Retinal pigment epithelial cell (primary cell): ENCODE measurements at places on chromosomes 3 and 15.

GRCh38 chr3:138460536-138461205, 26.3 kb downstream of the ESYT3 start:
- DNase-seq, result no peak

- DNase-seq, result no peak
These were observed 39.9 kb downstream of the OIP5 start for GRCh38 chr15:41292521-41292920.

GRCh38 chr3:8491271-8492144, 10.1 kb upstream of the LMCD1 start:
- DNase-seq, result no peak

DNA sequence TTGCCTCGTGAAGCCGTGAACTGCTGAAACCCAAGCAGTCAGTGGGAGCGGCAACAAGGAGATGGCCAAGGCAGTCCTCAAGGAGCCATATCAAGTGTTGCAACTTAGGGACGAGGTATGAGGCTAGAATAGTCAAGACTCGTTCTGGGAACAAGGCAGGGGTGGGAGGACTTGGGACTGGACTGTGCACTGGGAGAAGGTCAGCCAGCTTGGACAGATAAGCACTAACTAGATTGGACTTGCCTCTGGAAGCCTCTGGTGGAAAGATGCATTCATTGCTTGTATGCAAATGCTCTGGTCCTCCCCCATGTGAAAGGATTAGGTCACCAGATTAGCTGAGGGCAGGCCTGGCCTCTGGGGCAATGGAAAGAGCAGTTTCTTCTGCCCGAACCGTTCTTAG, 123.3 kb upstream of the CTNNB1 start:
- no peak for DNase-seq

GRCh38 chr3:62454916-62455315, 81.6 kb upstream of the FEZF2 start:
- DNase-seq, result no peak

DNA sequence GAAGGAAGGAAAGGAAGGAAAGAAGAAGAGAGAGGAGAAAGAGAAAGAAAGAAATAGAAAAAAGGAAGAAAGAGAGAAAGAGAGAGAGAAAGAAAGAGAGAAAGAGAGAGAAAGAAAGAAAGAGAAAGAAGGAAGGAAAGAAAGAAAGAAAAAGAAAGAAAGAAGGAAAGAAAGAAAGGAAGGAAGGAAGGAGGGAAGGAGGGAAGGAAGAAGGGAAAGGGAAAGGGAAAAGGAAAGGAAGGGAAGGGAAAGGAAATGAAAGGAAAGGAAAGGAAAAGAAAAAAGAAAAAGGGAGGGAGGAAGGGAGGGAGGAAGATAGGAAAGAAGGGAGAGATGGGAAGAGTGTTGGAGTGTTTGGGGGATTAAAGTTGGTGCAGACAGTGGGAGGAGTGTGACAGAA, 450.1 kb downstream of the GBE1 start:
- DNase-seq, result no peak

DNA sequence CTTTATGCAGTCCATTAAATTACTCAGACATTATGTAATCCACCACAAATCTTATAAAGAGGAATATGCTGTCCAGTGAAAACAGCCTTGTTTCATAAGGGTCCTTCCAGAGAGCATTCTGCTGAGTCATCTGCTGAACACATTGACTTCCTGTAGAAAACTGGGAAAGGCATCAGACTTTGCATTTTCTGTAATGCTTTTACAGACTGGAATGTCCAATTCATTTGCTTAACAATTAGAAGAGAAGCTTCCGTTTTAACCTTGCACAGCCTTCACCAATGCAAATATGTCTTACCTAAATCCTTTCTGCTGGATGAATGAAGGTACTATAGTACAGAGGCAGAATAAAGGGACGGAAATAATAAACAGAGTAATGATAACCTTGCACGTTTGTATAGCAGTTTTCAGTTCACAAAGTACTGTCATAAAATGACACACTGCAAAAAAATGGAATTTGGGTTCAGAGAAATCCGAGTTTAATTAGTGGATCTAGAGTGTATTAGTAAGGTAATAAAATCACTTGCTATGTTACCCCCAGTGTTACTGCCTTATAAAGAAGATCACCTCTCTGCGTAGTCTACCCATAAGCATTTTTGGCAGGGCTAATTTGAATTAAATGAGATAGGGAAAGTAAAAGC, 301.5 kb downstream of the PYDC2 start:
- DNase-seq, result peak; percentile 86

- no peak for DNase-seq
These were observed 39.9 kb downstream of the TGFBR2 start for GRCh38 chr3:30646181-30646876.

DNA sequence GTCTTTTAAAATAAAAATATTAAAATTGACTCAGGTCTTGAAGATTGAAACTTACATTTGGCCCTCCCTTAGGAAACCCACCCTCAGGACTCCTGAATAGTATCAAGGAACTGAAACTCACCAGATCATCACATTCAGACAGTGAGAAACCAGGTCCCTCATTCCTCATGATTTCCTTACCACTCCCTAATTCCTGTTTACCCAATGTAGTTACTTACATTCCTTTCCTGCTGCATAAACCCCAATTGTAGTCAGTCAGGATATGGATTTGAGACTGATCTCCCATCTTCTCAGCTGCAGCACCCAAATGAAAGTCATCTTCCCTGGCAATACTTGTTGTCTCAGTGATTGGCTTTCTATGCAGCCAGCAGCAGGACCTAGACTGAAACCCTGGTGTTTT, 8.6 kb downstream of the ATP13A4 start:
- DNase-seq, result no peak

DNA sequence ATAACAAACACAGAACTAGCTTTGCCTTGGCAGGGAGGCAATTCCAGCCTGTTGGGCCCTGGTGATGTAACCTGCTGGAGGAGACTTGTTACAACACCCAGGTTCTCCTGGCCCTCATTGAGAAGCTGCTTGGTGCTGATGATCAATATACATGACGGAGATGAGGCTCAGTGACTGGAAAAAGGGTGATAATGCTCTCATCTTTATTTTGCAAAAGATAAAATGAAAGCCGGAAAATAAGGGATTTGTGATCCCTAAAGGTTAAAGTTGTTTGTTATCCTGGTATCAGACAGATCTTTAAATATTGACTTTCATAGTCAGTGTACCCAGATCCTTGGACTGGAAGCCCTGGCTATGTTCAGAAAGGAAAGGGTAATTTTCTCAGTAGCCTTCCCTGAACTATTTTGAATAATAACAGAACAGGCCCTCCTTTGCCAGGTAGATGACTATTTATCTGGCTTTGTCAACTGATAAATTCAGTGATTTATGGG, 118.9 kb upstream of the MEIS2 start:
- no peak for DNase-seq

- no peak for DNase-seq
These were observed 22.4 kb downstream of the ARID3B start for GRCh38 chr15:74563442-74563841.

- no peak for DNase-seq
These were observed 9.6 kb downstream of the DNAJB8 start for GRCh38 chr3:128456776-128457715.

- DNase-seq, result no peak
These were observed 39.8 kb downstream of the BLM start for GRCh38 chr15:90756916-90757315.

DNA sequence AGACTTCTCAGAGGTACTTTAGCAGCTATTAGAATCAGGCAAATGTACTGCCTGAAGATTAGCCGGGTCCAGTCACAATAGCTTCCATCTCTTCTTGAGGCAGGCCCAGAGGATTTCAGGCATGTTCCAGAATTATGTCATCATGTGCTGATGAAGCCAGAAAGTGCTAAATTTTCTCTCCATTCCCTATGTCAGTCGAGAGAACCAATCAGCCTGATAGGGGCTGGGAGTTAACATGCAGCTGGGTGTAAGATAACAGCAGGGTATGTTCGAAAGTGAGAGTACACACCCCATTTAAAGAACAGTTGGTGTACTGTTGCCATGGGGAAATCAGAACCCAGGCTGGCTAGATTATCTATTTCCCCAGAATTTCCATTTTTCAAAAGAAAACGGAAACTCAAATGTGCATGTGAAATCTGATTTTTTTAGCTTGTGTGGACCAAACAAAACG, 48.7 kb downstream of the MYH15 start:
- no peak for DNase-seq

DNA sequence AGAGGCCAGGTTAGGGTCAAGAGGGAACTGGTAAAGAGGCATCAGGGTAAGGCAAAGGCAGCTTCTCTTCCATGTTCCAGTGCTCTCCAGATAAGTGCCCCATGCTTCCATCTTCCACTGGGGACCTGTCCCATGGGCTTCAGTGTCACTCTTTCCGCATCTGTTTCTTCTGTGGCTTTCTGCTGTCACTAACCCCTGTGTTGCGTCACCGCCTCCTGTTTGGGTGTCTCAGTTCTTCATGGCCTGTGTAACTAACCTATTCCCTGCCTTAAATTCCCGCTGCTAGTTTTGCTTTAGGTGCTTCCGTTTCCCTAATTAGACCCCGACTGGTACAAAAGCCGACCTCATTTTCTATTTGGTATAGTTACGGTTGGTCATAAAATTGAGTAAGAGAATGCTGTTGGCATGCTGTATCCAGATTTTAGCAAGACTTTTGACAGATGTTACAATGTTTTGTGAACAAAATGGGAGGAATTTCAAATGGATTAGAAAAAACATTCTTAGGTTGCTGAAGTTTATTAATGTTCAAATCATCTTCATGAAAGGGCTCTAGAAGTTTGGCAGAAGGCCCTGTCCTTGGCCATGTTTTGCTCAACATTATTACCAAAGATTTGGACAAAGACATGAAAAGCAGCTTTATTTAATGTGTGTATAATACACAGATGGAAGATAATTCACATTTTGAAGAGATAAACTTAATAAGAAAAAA, 245.3 kb downstream of the BBX start:
- DNase-seq, result no peak

GRCh38 chr3:26668171-26668570, 45.6 kb downstream of the LRRC3B start:
- no peak for DNase-seq

GRCh38 chr3:144557515-144557914, 585.9 kb downstream of the DIPK2A start:
- no peak for DNase-seq

GRCh38 chr3:139529662-139530061, 9.9 kb downstream of the RBP1 start:
- DNase-seq, result no peak

DNA sequence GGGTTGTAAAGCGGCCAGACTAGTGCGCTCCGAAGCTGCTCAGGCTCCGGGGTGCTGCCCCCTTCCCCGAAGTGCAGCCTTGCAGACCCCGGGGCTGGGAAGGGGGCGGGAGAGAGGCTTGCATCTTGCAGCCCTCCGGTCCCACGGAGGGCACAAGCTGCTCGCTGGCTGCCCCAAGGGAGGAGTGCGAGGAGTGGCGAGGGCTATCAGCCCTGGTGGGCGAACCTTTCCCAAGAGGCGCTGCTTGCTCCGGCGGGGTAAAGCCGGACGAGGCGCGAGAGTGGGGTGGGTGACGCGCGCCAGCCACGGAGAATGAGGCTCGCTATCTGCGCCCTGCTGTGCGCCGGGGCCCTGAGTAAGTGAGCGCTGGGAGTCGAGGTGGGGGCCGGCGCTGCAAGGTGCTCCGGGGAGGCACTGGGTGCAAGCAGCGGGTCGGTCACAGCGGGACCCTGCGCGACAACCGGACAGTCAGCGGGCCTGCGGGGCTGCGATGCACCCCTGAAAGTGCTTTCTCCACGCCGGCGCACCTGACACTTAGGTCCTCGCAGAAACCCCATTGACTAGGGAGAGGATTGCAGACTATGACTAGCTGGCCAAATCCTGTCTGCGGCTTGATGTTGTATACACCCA, 12.7 kb upstream of the TOPBP1 start:
- no peak for DNase-seq

- DNase-seq, result no peak
These were observed 9.9 kb upstream of the KCNMB2 start for GRCh38 chr3:178526291-178526690.
